ENCODE measurements at places on chromosomes 3 and 15.

DNA sequence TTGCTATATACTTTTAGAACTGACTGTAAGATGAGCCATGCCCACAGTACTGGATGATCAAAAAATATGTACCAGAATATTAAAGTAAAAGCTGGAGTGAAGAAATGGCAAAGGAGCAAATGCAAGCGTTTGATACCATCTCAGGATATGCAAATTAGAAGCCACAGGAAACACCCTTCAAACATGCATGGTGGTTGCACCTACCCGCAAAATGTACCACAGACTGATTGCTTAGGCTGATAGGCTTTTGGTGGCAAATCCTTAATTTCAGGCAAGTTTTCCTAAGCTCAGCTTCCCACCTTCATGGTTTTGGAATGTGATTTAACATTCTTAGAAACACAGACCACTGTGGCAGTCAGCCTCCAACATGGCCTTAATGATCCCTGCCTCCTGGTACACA is 149.0 kb downstream of the PDZRN3 start:
- no peak for DNase-seq

- DNase-seq, result no peak
These were observed 39.0 kb downstream of the ANAPC13 start for GRCh38 chr3:134446800-134447199.

GRCh38 chr15:29103824-29104565 is 165.6 kb downstream of the NSMCE3 start:
- DNase-seq, result no peak

DNA sequence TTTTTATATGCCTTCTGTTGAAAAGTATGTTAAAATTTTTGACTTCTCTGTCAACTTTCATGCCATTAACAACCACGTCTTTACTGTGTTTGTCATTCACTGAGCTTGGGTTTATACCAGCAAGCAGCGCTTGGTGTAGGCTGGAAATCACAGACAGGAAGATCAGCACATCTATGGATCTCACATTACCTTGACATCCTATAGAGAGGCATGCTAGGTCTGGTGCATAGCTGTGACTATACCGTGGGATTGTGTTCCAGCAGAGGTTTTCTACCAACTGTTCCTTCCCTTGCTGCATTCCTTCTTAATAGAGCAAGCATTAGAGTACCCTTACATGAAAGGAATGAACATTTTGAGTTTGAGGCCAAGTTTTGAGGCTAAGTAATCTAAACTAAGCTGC is 53.0 kb downstream of the DZIP3 start:
- no peak for DNase-seq

GRCh38 chr3:50639055-50639494 is 22.1 kb downstream of the MAPKAPK3 start:
- DNase-seq, result no peak

GRCh38 chr3:94822298-94822697 is 759.4 kb downstream of the NSUN3 start:
- DNase-seq, result no peak

DNA sequence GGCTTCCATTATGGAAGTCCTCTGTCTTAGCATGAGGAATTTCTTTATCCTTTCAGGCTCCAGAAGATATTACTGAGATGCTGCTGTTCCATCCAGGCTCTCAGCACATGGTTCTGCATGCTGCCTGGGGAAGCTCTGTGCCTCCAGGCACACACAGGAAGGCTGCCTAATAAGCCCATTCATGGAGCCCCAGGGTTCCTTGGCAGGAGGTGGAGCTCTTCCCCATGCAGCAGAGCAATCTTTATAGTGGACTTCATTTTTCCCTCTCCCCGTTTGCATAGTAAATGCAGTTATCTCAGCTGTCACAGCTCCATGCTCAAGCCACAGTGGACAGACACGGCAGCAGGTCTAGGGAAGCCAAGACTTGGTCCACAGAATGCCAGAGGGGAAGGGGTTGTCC is 57.6 kb downstream of the BOC start:
- no peak for DNase-seq

- no peak for DNase-seq
These were observed 14.8 kb downstream of the KLHL6 start for GRCh38 chr3:183540501-183541234.
